Gastroesophageal sphincter (tissue), 4 donors: ENCODE measurements at places on chromosomes 5 and 9.

DNA sequence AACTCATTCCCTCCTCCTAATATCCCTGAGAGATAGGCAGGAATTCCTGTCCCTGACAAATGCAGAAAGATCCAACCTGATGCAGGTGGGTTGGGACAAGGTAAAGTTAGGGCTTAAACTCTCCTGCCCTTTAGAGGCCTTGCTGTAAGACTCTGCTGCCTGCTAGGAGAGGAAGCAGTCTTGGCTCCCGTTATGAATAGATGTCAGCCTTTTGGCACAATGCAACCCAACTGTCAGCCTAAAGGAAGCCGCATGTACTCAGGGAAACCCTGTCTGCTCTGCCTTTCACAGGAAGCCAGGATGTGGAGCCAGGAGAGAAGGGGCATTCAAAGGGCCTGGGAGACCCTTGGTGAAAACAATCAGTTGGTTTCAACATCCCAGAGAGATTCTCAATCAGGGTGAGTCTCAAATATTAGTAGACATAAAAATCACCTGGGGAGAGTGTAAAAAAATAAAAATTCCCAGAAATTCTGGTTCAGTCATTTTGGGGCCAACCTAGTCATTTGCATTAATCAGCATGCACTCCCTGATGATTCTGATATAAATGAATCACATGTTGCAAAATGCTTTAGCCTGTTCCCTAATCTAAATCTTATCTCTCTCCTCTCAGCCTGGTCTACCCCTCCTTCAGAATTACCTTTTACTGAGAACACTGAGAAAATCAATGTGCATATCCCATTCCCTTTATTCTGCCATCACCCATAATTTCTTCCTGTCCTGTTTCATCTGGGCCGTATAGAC is 136.2 kb upstream of the TRIM32 start:
- no peak for ATAC-seq

DNA sequence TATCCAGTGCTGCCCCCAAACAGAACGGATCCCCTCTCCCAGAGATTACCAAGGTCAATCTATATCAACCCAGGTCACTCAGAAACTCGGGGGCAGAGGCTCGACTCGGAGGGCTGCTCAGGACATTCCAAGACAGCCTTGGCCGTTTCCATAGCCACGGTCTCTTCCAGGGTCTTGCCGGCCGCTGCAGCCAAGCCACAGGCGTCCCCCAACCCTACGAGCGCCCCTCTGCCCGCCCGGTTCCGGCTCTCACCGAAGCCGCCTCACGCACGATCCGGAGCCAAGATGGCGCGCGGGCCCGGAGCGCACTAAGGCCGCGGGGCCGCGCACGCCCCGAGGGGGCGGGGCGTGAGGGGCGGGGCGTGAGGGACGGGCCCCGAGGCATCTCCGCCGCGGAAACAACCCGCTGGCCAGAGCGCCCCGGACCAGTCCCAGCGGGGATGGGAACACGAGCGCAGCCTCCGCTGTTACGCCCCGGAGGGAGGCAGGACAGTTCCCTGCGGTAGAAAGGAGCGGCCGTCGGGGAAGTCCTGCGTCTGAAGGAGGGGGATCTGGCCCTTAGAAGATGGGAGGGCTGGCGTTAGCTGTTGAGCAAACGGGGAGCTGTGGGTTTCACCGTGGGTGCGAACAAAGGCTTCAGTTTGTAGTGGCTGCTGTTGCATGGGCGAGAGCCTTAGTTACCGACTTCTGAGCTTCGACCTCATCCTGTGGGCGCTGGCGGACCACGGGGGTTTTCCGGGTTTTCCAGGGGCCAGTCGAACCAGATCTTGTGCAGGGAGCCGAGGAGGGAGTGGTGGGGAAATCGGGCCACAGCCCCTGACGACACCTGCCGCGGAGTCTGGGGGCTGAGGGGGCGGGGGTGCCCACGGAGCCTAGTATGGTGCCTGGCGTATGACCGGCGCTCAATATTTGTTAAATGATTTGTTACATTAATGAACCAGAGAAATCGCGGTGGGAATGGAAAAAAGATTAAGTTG is at the start of gene RPP25L:
Gene RPP25L (minus strand): TSS at position 287 of the 977 bp plus-strand sequence. CDS start 801 bp downstream, outside the sequence.
- peak; percentile 97 for ATAC-seq

DNA sequence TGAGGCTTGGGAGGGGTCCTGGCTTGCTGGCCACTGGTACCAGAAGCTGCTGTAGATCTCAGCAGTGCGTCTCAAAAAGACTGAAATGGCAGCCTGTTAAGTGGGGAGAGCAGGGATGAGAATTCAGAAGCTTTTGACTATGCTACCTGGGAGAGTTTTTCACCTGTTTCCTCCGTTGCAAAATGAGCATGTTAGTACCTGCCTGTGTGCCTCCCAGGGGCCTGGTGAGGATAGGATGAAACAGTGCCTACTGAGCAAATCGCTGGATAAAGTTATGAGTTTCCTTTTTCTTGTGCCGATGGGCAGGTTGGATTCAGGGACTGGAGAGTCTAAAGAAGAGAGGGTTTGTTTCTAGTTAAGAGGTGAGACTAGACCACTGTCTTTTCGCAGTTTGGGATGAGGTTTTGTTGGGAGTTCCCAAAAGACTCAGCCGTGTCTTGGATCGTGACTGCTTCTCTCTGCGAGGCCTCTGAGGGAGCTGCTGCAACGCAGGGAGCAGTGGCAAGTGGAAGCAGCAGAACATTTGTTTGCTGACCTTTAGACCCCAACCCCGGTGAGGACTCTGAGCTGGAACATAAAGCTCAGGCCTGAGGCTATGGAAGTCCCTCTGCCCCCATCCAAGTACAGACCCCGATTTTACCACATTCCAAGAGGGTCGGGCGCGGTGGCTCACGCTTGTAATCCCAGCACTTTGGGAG is 1.4 kb downstream of the RALGPS1 start:
- no peak for ATAC-seq

DNA sequence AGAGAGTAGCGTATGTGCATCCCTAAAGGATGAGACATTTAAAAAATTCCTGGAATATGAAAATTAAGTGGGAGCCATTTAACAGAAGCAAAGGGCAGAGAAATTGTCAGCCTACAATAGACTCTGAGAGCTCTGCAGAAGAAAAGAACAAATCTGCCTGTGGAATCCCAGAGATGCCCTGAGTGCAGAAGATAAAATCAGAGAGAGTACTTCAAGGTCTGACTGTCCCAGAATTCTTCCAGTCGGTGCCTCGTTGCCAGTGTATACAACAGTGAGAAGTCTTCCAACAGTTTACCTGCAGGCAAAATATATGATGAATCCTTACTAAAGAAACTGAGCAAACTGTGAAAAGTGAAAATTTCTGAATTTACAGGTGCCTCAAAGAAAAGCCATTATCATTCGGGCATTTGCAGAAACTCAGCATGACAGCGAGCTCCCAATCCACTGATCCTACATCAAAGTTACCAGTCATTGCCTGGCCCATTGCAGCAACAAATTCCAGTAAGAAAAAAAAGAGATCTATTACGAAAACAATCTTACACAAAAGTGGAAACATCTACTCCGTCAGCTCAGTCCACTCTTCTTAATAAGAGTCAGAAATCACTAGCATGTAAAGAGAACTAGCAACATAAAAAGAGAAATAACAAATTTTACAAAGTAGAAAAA is 92.8 kb upstream of the VCAN start:
- no peak for ATAC-seq

DNA sequence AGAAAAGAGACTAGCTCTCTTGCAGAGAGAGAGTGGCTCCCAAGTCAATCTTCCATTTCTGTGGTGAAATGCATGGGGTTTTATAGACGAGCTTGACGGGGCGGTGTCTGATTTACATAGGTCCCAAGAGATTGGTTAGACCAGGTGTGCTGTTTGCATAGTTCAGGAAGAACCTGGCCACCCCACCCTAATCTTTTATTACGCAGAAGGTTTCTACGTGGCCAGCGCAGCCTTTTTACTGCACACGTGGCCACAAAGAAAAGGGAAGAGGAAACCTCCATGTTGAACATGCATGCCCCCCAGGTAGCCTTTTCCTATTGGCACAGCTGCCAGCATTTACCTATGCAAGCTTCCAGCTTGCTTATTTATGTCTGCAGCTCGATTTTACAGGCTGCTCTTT is 92.1 kb downstream of the CAVIN4 start:
- ATAC-seq, result no peak

DNA sequence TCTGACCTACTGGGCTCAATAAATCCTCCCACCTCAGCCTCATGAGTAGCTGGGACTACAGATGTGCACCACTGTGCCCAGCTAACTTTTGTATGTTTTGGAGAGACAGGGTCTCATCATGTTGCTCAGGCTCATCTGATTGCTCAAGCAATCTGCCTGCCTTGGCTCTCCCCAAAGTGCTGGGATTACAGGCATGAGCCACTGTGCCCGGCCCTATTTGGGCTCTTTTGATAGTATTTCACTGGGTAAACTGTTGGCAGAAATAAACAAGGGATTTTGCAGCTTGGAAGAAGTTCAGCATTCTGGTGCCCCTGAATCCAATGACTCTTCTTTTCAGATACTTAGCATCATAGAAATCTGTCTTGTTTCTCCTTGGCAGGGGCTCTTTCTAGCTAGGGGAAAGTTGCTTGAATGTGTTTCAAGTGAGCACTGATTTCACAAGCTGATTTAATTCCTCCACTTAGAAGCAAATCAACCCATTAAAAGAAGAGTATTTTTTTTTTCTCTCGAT is 146.8 kb downstream of the PAPPA start:
- no peak for ATAC-seq

DNA sequence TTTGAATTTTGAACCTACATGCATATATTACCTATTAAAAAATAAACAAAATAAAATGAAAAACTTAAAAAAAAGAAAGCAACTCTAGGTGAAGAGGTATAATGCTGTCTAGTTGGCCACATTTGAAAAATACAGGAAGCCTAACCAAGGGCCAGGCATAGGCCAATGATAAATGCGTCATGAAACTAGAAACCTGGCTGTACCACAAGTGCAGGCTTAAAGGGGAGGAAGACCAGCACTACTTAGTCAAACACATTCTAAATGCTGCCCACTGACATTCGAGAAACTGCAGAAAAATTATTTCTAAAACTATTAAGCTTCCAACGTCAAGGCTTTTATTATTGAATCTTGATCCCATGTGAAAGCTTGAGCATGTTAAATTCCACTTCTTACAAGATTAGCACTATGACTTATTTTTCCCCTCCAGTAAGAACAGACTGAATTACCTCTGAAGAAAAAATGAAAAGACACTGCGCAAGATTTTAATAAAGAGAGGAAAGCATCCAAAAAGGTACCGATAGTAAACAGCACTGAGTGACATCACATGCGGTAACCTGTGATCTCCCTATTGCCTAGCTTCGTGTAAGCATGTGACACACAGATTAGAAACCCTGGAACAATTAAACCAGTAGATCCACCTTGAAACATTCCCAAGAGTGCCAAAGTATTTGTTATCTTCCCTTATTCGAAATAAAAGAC is 16.2 kb downstream of the CDC14B start:
- peak; percentile 69 for ATAC-seq

- ATAC-seq, result no peak
Observed at GRCh38 chr5:124905256-124906130, 159.1 kb upstream of the ZNF608 start.

DNA sequence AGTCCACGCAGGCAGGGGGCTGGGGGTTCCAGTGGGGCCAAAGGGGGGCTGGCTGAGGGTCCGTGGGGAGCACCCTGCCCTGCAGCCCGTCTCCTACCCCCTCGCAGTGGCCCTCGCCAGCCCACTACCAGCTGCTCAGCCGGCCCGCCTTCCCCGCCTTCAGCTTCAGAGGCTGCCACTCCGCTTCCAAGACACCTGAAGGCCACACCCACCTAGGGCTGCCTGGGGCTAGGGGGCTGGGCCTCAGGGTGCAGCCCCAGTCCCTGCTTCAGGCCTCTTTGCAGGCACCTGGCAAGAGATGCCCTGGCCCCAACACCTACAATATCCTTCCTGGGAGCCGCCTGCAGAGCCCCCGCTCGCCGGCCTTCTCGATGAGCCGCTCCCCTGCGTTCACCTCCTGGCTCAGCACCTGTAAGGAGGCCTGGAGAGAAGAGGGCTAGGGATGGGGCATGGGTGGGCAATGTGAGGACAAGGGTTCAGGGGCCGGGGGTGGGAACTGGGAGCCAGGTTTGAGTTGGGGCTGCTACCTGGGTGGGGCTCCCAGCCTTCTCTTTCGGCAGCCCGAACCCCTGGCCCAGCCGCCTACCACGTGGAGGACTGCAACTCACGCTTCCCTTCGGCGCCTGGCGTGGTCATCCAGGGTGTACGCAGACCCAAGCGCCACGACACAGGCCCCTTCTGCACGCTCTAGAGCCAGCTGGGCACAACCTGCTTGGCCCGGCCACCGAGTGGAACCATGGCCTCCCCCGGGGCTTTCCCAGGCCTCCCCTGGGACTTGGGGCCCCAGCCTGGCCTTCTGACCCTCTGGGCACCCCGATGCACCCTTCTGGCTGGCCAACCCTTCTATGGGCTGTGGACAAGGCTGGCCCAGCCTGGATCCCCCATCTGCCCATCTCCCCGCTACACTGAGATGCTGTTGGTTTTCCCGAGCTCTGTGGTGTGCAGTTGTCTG is 1.7 kb downstream of the STPG3 start:
- ATAC-seq, result no peak

GRCh38 chr9:14278291-14278721 is 35.6 kb downstream of the NFIB start:
- no peak for ATAC-seq

DNA sequence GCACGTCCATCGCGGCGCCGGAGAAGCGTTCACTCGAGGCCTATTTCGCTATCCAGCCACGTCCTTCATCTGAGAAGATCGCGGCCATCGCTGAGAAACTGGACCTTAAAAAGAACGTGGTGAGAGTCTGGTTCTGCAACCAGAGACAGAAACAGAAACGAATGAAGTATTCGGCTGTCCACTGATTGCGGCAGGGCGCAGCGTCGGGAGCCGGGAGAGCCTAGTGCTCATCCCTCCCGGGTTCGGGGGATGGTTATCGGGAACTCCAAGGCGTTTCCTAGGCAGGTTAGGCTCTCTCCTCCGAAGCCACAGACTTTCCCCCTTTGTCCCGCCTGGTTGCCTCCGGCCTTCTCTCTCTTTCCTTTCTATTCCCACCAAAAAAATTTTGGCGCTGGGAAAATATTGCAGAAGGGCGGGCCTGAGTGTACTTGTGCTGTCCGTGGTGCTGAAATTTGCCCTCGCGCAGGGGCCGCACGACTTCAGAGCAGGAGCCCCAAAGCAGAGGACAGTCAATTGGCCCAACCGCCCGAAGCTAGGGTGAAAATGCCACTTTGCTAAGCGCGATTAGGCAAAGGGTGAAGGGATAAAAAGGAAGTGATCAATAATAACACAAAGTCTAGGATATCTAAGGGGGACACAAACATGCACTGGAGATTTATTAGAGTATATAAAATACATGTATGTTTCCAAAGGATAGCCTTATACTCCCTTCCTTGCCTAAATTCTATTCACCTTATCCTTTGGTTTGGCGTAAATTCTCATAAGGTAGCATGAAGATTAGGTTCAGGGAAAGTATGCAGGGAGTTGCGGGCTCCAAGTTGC is 1.8 kb downstream of the POU4F3 start:
- ATAC-seq, result no peak

GRCh38 chr5:56845277-56845676 is 29.9 kb downstream of the MAP3K1 start:
- no peak for ATAC-seq

GRCh38 chr5:33059081-33059480 is 348.0 kb downstream of the NPR3 start:
- no peak for ATAC-seq
